WTC11 (cell line): ENCODE measurements at places on chromosomes 7 and 10.

GRCh38 chr10:123938890-123939289 is 47.3 kb upstream of the CPXM2 start:
- DNase-seq, result no peak

- no peak for DNase-seq
These were observed 138.7 kb upstream of the PCLO start for GRCh38 chr7:83301416-83301815.

GRCh38 chr10:66925896-66926715 is at the start of gene LRRTM3:
TSS of gene LRRTM3 (plus strand) at chr10:66926036.
- DNase-seq, result peak; percentile 61

- DNase-seq, result no peak
These were observed 60.6 kb downstream of the GLRX3 start for GRCh38 chr10:130196511-130197487.

DNA sequence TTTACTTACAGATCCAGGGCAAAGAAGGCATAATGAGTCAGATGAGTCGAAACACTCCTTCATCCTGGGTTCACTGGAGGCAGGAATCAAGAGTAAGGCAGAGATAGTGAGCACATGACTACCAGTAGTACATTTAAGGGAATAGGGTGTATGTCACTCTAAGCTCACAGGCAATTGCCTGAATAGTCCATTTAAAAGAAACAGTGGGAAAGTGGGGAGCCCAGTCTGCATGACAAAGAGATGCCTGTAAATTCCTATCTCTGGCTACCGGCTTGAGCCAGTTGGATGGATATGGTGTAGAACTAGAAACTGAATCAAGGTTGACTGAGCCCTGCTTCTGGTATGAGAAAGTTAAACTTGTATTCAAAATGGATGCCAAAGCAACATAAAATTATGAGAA is 861.5 kb upstream of the ZWINT start:
- DNase-seq, result peak; percentile 61

DNA sequence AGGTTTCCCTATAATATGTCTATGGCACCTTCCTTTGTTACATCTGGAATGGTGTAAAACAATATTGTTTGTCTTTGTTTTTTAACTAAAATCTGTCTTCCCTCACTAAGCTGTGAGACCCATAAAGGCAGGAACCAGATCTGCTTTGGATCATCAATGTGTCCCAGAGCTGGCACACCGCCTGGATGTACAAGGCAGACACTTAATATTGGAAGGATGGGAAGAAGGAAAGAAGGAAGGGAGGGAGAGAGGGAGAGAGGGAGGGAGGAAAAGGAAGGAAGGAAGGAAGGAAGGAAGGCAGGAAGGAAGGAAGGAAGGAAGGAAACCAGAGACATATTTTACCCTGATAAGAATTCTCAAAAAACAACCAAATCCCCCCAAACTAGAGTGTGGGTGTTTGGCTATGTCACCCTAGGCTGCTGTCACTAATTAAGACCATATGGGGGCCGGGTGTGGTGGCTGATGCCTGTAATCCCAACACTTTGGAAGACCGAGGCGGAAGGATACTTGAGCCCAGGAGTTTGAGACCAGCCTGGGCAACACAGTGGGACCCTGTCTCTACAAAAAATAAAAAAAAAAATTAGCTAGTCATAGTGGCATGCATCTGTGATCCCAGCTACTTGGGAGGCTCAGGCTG is 59.6 kb downstream of the SH3PXD2A start:
- no peak for DNase-seq

DNA sequence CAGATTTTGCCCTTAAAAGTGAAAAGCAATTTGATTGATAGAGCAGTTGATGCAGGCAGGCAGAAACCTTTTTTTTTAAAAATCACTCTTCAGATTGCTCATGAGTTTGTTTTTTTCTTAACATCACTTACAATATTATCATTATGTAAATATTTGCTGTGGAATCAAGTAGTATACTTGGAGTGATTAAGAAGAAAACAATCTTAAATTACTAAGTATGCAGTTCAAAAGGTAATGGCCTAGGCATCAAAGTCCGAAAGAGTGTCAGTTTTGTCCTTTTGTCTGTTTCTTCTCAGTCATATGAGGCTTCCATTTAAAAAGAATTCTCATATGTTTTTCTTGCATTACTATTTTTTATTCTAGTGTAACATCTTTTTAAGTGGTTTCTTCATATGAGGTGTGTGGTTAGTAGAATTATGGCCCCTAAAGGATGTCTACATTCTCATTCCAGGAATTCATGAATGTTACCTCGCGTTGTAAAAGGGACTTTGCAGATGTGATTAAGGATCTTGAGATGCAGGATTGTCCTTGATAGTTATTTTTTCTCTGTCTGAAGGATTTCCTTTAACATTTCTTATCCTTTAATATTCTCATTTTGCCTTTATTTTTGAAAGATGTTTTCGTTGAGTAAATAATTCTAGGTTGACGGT is 44.0 kb downstream of the BICC1 start:
- no peak for DNase-seq

DNA sequence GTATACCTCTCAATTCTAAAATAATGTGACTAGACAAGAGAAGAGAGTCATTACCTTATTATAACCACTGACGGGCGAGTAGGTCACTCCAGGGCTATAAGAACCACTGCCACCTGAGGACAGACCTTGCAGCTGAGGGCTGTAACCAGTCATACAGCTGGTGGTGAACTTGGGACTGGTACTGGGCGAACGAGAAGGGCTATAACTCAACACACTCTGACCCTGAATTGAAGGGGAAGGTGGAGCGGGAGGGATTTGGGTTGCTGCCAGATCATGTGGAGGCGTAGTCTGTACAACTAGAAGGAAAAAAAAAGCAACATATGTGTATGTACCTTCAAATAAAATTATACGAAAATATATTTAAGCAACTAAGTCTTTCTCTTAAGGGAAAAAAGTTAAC is 3.4 kb downstream of the TMEM209 start:
- no peak for DNase-seq

GRCh38 chr7:24820730-24821044 is 63.4 kb upstream of the GSDME start:
- DNase-seq, result no peak

- DNase-seq, result no peak
These were observed 52.4 kb upstream of the FAM204A start for GRCh38 chr10:118394301-118395200.

DNA sequence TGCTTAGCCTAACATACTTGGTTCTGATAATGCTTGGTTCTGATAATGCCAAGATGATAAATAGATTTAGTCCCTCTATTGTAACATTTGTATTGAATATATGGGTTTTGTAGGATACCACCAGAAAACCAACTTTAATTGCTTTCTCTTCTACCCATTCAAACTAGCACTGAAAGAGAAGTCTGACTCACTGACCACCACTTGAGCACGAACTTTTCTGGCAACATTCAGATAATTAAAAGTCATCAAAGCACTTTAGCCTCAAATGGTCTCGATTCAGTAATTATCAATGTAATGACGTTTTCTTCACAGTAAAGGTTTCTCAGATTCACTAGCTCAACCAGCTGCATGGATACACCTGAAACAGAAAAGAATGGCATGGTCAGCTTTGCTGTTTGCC is 63.0 kb downstream of the HDAC9 start:
- DNase-seq, result no peak

- DNase-seq, result no peak
These were observed 114.4 kb downstream of the MICU1 start for GRCh38 chr10:72511459-72511858.

GRCh38 chr10:127346604-127347003 is 150.2 kb upstream of the INSYN2A start:
- DNase-seq, result no peak

- DNase-seq, result peak; percentile 42
These were observed 65.5 kb downstream of the CUX1 start for GRCh38 chr7:101882595-101883564.

GRCh38 chr10:19252531-19252930 is 203.9 kb downstream of the MALRD1 start:
- no peak for DNase-seq

DNA sequence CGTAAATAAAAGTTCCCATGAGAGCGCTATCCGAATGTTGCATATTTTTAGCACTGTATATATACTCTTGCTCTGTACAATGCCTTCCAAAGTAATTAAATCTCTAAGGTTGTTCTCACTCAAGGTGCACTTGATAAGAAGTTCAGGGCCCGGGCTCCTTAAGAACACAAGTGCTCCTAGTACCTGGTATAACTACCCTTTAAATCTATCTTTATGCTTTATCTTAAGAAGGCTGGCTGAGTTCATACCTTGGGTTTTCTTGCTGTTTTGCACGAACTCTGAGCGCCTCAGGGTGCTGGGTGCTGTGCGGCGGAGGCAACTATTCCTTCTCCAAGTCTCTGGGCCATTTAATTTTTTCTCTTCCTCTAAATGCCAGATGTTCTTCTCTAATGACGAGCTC is 80.4 kb downstream of the DNMBP start:
- DNase-seq, result no peak

GRCh38 chr7:92625617-92626016 is 35.4 kb upstream of the FAM133B start:
- no peak for DNase-seq

- no peak for DNase-seq
These were observed 30.5 kb downstream of the PPIF start for GRCh38 chr10:79377557-79378382.

- no peak for DNase-seq
These were observed 1.0 kb downstream of the OSBPL3 start for GRCh38 chr7:24978843-24979469.

- no peak for DNase-seq
These were observed 35.0 kb upstream of the ARHGAP12 start for GRCh38 chr10:31963589-31963980.

GRCh38 chr7:46968003-46968402 is 613.9 kb downstream of the TNS3 start:
- no peak for DNase-seq

GRCh38 chr7:117530390-117530789 is 50.6 kb downstream of the CFTR start:
- no peak for DNase-seq

DNA sequence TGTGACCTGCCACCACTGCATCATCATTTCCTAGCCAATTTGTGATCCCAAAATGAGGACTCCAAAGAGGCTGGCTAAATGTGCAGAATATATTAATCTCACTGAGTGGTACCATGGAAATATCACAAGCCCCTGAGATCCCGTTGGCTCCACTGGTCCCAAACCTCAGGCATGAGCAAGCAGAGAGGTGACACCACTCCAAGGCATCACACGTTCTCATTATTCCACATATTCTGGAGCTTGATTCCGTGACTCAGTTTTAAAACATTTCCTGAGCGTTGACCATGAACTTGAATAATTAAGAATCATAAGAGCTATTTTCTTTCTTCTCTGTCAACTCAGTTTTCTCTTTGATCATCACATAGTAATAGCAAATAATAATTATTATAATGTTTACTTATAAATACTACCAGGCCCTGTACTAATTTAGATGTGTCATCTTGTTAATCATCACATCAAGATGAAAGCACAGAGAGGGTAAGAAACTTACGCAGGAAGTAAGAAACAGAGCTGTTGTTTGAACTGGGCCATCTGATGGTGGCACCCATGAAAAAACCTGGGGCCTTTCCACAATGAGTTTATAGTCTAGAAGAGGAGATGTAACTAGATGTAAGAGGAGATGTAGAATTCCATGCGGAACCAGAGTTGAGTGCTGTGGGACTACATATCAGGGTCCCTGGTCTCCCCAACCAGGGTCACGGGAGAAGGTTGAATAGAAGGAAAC is 3.5 kb downstream of the APBB1IP start:
- DNase-seq, result no peak

- no peak for DNase-seq
These were observed 148.8 kb downstream of the CCDC3 start for GRCh38 chr10:12852687-12853086.

DNA sequence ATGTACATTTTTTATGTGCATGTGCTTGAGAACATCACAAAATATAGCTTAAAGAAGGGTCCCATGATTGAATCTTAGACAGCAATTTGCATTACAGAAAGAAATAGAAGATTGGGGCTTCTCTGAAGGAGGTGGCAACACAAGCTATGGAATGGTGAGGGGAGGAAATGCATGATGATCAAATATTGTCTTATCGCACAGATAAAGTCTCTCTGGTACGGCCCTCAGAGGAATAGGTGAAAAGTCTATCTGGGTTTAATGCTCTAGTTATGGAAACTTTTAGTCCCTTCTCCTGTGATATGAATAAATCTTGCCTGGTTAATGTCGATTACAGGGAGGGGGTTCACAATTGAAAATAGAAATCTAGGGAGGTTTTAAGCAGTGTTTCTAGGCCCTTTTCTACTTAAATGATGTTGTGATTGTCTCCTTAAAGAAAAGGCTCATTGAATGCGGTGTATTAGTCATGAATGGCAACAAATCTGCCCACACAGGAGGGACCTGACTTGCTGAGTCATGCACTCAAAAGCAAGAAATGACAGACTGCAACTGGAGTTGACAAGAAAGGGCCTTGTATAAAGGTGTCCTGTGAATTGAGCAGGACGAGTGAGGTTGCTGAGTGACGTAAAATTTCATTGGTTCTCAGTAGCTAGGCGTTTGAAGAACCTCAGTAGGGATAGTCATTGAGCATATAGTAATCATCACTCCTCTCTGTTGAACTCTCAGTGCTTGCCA is 133.4 kb upstream of the CSTF2T start:
- no peak for DNase-seq

- no peak for DNase-seq
These were observed 640.3 kb downstream of the NRG3 start for GRCh38 chr10:82515256-82515655.

- DNase-seq, result no peak
These were observed 6.3 kb downstream of the EPC1 start for GRCh38 chr10:32340596-32341180.

GRCh38 chr7:153457746-153458145 is 594.5 kb upstream of the DPP6 start:
- DNase-seq, result no peak

DNA sequence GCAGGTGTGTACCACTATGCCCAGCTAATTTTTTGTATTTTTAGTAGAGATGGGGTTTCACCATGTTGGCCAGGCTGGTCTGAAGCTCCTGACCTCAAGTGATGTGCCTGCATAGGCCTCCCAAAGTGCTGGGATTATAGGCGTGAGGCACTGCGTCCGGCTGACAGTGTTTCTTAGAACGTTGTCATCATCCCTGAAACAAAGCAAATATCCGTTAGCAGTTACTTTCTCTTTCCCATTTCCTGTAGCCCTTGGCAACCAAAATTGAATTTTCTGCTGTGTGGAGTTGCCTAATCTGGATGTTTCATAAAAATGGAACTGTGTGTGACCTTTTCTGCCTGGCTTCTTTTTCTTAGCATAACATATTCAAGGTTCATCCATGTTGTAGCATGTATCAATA is 22.4 kb downstream of the ZNF33A start:
- no peak for DNase-seq

DNA sequence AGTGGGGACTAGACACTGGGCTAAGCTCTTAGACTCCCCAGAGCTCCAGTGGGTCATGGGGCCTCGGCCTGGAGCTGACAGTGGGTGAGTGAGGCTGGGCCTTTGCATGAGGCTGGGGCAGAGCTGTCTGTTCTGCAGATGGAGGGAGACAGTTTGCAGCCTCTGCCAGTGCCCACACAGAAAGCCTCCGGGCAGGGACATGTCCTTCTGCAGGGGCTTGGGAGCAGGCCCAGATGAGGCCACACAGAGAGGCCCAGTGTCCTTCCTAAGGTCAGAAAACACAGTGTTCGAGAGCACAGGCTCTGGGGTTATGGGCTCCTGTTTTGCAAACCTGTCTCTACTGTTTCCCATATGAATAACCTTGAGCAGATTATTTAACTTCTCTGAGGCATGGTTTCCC is 25.1 kb upstream of the HK1 start:
- DNase-seq, result no peak

- no peak for DNase-seq
These were observed 276.9 kb downstream of the SKAP2 start for GRCh38 chr7:26587536-26587935.

GRCh38 chr10:107718864-107719263 is 554.4 kb upstream of the SORCS1 start:
- no peak for DNase-seq
